Dermis blood vessel endothelial cell (primary cell): ENCODE measurements at places on chromosomes 2 and 18. TPM values are rescaled to one million over a fixed set of nuclear protein-coding genes. Genes with fewer than 3 reads are reported as not detected.

The TRABD2A gene
- total RNA-seq: 0.23 and 1.4 TPM in 2 replicates

The KIF1A gene
- 0.05 TPM in 1 of 2 replicates, not detected in the other for total RNA-seq

The ALKAL2 gene
- total RNA-seq: 0.28 TPM in 1 of 2 replicates, not detected in the other

The RFX8 gene
- total RNA-seq: 0.51 and 0.60 TPM in 2 replicates
